AML-193 (cell line): ENCODE measurements at places on chromosomes 4 and X.

DNA sequence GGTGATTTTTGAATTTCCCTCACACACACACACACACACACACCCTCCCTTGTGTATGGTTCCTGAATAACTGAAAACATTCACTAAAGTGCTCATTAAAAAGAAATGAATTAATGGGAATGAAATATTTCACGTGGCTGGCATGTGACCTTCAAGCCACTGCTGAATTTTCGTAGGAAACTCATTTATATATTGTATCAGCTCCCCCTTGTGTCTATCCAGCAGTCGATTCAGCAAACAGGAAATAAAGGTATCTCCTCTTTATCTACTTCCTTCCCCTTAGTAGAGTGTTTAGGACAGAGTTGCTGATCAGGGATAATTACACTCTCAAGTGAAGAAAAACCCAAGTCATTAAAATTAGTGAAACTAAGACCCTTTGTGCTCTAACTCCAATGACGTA, 912.6 kb upstream of the LCORL start:
- DNase-seq, result no peak

- no peak for DNase-seq
Observed at GRCh38 chr4:14883661-14884060, 118.6 kb upstream of the CPEB2 start.

DNA sequence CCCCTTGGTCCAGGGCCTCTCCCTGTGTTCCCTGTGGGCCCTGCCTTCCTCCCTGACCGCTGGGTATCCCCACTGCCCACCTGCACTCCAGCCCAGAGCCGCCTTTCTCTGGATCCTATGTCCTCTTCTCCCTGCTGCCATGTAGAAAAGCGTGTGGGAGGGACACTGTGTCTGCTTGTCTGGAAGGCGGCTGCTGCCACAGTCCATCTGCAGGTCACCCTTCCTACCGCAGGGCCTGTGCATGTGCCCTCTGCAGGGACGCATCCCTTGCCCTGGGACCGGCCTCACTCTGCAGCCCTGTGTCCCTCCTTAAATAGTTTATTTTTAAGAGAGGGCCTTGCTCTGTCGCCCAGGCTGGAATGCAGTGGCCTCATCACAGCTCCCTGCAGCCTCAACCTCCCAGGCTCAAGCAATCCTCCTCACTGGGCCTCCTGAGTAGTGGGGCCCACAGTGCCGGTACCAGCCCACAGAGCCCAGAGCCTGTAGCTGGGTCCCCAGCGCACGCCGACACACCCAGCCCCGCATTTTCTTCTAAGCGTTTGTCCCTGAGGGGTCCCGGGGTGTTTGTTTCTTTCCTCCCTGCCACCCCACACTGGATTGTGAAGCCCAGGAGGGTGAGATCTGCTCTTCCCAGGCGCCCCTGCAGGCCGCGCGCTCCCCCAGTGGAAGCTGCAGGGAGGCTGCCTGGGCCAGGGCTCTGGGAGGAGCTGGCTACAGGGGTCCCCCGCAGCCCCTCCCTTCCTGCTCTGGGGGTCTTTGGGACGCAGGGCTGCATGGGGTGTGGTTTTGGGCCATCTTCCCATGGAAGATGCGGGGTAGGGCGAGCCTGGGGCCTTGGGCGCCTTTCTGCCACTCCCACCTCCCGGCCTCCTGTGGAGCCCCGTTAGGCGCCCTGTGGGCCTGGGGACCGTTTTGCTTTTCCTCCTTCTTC, 12.8 kb upstream of the NAT8L start:
- DNase-seq, result no peak

DNA sequence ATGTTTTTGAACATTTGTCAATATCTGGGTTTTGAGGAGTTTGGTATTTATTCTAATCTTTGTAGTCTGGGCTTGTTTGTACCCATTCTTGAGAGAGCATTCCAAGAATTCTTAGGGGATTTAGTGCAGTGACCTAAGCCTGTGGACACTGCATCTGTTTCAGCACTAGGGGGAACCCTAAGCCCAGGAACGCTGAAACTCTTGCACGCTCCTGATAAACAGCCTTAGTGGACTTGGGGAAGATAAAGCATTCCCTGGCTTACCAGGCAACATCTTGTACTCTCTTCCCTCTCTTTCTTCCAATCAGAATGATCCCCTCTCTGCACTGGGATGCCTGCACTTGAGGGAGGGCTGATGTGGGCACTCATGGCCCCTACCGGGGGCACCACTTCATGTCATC, 654.9 kb upstream of the HTR2C start:
- DNase-seq, result no peak

GRCh38 chr4:150080337-150080736, 2.1 kb downstream of the DCLK2 start:
- no peak for DNase-seq

GRCh38 chrX:52437212-52437611, 58.4 kb upstream of the XAGE1A start:
- DNase-seq, result no peak

DNA sequence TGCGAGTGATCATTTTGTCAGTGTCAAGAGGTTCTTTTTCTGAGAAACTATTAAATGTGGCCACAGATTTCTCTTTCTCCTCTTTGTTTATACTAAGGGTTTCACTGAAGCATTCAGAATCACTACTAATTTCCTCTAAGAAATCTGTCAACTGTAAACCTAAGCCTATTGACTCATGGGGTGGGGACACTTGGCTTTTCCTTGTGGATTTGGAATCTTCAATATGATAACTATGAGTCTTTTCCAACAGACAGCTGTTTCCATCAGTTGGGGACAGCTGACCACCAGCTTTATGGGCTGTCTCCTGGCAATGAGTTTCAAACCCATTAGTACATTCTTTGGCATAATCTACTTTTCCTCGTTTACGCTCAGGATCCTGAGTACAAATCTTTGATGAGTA, 13.8 kb downstream of the PGRMC1 start:
- no peak for DNase-seq

GRCh38 chrX:56975611-56976010, 19.7 kb downstream of the SPIN3 start:
- no peak for DNase-seq

DNA sequence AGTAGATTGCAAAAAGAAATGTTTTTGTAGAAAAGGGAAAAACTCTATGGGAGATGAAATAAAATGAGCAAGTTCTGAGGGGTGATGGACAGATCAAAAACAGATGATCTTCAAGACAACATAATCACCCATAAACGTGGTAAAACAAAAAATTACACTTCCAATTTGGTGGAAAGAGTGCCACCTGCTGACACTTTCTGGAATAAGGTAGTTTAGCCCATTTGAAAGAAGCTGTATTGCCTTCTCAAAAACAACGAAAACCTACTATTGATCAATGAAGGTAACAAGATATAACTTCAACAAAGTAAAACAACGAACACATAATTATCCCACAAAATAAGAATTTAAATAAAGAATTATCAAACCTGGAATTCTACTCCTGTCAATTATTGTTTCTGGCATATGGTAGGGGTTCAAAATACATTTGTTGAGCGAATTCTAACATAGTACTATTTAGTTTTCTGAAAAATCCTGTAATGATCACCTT, 2.5 kb downstream of the COQ2 start:
- DNase-seq, result peak; percentile 71

- DNase-seq, result no peak
Observed at GRCh38 chr4:130814896-130815295, 1718.9 kb downstream of the C4orf33 start.

- no peak for DNase-seq
Observed at GRCh38 chrX:107288676-107289075, 82.3 kb downstream of the DNAAF6 start.

GRCh38 chrX:68726366-68726765, 78.9 kb downstream of the STARD8 start:
- DNase-seq, result no peak

DNA sequence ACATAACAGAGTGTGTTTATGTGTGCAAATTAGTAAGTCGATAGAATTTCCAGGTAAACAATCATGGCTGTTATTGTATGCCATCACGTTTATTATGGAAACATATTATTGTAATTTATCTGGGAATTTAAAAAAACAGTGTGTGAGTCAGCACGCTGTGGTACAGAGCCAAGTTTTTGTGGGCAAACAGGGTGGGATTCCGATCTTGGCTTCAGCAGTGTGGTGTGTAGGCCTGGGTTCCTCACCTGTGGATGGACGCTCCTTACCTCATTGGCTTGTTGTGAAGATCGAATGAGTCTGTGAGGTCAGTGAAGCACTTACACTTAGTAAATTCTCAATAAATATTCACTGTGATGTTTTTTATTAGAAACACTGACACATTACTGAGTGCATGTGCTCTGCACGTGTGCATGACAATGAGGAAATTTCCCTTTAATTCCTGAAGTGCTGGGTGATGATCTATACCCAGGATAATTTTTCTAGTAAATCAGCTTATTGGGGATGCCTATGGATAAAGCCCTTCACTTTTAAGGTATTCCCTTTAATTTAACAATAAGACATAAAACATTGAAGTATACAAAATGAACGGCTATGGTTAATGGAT, 36.4 kb downstream of the SLIT2 start:
- DNase-seq, result no peak

- no peak for DNase-seq
Observed at GRCh38 chr4:142544039-142544438, 302.1 kb downstream of the INPP4B start.

DNA sequence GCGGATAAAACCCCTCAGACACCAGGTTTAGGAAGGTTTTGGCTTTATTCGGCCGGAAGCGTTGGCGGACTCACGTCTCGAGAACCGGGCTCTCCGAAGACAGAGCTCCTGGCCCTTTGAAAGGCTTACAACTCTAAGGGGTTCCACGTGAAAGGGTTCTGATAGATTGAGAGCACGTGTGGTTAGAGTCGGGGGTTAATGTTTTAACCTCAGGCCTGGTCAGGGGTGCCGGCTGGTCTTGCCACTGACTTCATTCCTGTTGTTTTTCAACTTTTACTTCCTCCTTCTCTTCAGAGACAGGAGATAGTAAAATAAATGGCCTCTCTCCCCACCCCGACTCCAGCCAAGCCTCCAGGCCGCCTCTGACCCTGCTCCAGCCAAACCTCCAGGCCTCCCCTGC, 4.7 kb upstream of the ASMT start:
- no peak for DNase-seq

DNA sequence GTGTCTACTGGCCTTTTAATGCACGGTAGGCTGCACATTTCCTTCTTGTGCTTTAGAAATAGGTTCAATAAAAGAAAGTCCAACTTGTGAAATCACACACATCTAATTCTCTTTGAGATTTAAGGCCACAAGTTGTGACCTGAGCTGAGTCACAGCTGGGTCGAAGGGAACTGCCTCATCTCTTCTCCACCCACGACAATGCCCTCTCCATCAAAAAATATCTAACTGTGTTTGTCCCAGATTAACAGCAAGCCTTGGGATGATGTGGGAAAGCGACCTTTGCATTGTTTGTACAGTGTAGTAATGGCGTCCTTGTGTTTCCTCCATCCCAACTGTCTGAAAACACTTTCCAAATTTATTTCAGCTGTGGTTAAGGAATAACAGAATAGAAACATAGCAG, 168.9 kb downstream of the AMELX start:
- DNase-seq, result no peak

GRCh38 chrX:3807906-3808305, 94.5 kb upstream of the PRKX start:
- DNase-seq, result no peak

DNA sequence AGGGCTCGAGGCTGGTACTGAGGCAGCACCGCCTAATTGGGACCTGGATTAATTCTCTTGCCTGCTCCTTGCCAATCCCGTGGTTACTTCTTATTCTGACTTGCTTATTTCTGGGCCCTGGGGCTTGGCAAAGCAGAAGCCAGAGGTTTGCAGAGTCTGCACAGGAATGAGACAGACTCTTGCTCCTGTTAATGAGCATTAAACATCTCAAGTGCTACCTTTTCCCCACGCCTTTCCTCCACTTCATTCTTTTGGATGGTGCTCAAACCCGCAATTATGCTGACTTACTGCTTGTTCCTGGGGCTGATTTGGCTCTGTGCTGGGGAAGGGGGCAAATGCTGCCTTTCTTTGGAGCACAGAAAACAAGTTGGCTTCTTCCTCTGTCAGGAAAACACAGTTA, 16.5 kb upstream of the STOX2 start:
- DNase-seq, result no peak

GRCh38 chrX:66013194-66013816, 26.6 kb downstream of the VSIG4 start:
- peak; percentile 60 for DNase-seq

- DNase-seq, result no peak
Observed at GRCh38 chr4:11799196-11799595, 370.5 kb upstream of the HS3ST1 start.

DNA sequence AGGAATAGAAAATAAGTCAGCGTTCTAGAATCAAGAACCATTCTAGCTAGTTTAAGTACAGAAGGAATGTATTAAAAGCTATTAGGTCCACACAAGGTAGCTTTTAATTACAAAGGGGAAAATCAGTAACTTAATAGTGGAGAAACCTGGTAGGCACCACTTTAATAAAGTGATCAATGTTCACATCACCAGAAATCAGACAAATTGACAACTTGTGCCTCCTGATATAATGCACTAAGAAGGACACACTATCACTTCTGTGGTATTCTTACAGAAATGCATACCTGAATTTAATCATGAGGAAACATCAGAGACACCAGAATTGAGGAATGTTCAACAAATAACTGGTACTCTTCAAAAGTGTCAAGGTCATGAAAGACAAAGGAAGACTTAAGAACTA, 54.9 kb downstream of the NYX start:
- no peak for DNase-seq

DNA sequence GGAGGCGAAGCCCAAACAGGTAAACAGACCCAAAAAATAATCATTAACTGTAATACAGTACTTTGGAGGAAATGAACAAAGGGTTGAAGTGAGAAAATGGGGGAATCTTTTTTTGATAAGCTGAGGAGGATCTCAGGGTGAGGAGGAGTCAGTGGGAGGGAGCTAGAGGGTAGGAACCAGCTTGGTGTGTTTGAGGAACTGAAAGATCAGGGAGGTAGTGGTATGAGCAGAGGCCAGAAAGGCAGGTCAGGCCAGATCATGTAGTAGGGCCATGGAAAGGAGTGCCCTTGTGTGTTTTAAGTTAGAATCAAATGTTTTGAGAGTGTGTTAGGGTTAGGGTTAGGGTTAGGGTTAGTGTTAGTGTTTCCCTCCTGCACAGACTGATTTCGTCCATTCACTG, 48.8 kb downstream of the PPP2R2C start:
- no peak for DNase-seq

- no peak for DNase-seq
Observed at GRCh38 chrX:27997622-27998021, 16.4 kb upstream of the DCAF8L1 start.

DNA sequence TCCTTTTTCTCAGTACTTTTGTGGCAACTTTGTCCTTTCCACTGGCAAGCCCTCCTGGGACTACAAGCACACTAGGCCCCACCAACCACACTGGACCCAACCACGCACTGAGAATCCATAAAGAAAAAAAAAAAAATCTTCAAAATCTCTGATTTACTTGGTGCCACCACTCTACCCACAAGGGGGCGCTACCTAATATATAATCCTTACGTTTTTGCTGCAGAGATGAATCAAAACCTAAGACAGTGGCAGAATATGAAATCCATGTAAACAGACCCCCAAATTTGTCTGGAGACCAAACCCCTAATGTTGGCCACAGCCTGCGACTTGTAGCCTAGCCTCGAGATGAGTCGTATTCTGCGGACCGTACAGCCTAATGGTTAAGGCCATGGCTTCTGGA, 63.5 kb upstream of the ARHGAP36 start:
- peak; percentile 0 for DNase-seq
